ENCODE measurements at places on chromosomes 16 and 17.

DNA sequence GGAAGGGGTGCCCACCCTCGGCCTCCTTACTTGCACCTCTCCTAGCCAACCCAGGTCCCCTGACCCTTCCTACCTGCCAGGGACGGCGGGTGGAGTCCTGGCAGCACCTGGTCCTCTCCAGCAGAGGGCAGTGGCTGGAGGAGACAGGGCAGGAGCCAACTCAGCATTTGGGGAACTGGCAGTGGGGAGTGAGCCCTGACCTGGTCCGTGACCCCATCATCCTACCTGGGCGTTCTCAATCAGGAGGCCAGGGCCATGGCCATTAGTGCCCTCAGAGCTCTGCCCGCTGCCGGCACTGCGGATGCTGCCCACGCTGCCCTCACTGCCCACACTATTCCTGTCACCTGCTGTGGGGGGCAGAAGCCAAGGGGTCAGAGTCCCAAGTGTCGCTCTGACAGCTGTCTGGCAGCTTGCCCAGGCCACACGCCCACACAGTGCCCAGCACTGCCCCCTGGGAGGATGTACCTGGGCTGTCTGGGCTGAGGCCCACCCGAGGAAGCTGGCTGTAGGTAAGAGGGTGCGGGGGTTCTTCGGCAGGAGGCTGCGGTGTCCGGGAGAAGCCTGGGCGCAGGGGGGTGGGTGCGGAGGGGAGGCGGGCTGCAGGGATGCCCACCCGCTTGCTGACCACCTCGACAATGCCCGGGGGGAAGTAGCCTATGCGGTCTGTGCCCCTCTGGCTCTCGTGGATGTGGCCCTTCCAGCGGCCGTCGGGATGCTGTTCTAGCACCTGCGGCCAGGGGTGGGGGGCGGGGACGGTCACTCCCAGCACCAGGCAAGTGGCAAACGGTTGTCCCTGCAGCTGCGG is 10.8 kb downstream of the CASKIN2 start:
- DNase-seq = no peak

- no peak for DNase-seq
Observed at GRCh38 chr17:1940810-1941185, 84.3 kb downstream of the RTN4RL1 start.

GRCh38 chr16:59887856-59888255 is 1153.7 kb upstream of the GOT2 start:
- DNase-seq = no peak

GRCh38 chr17:48498164-48498850 is 32.5 kb downstream of the HOXB1 start:
- DNase-seq = no peak

DNA sequence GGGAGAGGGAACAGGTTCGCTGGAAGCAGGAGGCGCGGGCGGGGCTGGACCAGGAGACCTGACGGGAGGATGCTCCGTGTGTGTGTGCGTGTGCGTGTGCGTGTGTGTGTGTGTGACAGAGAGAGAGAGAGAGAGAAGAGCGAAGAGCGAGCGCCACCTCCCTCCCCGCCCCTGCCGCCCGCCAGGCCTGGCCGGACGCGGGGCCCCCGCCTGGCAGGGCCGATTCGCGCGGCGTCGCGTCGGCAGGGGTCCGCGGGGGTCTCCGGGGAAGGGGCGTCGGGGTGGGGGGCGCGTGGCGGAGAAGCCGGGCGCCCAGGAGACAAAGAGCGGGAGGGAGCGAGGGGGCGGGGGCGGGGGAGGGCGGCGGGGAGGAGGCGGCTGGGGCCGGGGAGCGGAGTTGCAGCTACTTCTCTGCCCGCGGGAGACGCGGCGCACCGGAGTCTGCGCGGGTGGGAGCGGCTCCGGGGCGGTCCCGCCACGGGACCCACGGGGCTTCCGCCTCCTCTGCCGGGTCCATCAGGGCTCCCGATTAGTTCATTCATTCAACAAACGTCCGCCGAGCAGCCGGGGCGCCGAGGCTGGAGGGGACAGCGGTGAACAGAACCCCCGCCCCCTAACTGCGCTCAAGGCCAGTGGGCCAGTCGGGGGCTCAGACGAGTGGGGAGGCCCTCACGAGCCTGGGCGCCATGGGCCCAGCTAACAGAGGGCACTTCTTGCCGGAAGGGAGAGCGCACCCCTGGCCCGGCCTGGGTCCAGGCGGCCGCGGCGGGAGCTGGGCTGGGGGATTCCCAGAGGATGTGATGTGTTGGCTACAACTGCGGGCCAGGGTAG is at the start of gene SAMD14:
TSS of gene SAMD14 (minus strand) at position 433 of the 831 bp plus-strand sequence. CDS start 5,201 bp downstream, outside the sequence.
- DNase-seq = peak; percentile 63

DNA sequence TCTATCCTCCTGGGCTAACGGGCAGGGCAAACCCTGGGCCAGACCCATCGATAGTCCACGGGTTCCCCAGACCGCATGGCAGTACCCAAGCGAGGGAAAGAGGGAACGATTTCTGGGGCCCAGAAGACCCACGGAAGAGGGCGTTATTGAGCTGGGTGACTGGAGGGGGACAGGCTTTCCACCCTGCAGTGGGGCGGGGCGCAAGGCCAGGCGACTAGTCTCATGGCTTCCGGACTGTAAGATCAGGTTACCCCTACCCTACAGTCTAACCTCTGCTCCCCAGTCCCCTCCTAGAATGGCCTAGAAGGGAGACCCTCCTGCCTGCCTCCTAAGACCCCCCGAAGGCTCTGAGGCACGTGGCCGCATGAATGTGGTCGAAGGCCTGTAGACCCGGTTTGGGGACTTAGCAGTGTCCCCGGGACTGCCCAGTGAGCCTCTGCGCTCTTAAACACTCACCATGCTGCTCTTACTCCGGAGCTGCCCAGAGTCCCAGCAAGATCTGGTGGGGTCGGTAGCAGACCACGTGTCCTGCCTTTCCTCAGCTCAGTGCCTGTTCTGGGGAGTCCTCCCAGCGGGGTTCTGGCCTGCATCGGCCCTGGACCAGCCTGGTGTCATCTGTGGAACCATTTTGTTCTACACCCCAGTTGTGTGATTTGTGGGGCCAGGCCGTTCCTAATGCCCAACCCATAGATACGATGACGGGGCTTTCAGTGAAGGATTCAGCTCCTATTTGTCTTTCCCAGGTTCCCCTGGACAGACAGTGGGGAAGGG is 13.2 kb upstream of the AURKB start:
- DNase-seq = peak; percentile 38

DNA sequence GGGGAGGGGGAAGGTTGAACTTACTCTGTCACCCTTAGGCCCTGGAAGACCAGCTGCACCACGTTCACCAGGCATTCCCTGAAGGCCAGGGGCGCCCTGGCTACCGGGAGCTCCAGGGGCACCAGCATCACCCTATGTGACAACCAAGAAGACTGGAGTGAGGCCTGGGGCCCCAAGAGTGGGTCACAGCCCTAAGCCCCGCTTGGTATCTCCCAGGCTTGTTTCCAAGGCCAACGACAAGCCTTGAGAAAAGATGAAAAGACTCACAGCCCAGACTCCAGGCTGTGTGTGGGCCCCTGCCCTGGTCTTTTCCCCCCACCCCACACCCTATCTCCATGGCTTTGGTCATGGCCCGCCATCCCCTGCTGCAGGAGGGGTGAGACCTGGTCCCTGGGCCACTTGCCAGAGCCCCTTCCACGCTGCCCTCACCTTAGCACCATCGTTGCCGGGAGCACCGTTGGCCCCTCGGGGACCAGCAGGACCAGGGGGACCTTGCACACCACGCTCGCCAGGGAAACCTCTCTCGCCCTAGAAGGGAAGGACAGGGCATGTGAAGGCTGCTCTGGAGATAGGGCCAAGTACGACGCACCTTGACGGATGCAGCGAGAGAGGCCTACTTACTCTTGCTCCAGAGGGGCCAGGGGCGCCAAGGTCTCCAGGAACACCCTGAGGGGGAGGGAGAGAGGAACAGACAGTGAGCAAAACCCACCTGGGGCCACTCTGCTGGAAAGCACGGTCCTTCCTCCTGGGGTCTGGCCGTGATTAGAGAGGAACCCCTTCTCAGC is 9.9 kb downstream of the COL1A1 start:
- DNase-seq = no peak

- DNase-seq = no peak
Observed at GRCh38 chr16:56048425-56049105, 142.7 kb upstream of the GNAO1 start.

GRCh38 chr17:73266796-73267195 is 5.1 kb upstream of the CPSF4L start:
- no peak for DNase-seq

- no peak for DNase-seq
Observed at GRCh38 chr17:37888881-37889280, 35.3 kb upstream of the TBC1D3K start.

GRCh38 chr17:33463887-33464286 is 170.8 kb upstream of the ASIC2 start:
- DNase-seq = no peak

GRCh38 chr16:66023481-66023880 is 343.0 kb upstream of the CDH5 start:
- no peak for DNase-seq

GRCh38 chr16:69890114-69890891 is 60.8 kb upstream of the CLEC18A start:
- DNase-seq = no peak

- no peak for DNase-seq
Observed at GRCh38 chr17:31269578-31269983, 27.5 kb downstream of the OMG start.

- DNase-seq = no peak
Observed at GRCh38 chr17:3712811-3713463, 10.8 kb upstream of the HASPIN start.

- DNase-seq = no peak
Observed at GRCh38 chr16:77113835-77114234, 77.2 kb upstream of the MON1B start.

DNA sequence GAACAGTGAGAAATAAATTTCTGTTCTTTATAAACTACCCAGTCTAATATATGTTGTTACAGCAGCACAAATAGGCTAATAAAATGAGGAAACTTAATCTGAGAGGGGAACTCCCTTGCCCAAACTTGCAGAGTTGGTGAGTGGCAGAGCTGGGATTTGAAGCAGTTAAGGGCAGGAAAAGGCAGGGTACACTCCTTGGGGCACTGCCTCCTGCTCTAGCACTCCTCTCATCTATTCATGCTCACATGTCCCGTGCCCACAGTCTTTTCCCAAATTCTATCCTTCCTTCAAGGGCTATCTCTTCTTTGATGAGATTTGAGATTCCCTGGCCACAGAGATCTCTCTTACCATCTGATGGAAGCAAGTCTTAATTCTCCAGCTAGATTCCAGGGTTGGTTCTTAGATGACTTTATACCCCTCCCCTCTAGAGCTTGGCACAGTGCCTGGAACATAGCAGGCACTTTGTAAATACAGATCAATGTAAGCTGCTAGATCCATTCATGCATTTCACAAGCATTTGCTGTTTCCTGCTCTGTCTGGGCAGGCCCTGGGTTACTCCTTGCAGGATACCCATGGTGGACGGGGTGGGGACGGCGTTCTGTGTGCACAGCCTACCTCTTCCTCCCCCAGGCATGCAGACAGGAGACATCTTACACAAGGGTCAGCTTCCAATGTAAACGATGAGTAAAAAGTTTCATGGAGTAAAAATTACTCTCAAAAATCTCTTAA is 39.2 kb upstream of the ABCC12 start:
- DNase-seq = no peak

DNA sequence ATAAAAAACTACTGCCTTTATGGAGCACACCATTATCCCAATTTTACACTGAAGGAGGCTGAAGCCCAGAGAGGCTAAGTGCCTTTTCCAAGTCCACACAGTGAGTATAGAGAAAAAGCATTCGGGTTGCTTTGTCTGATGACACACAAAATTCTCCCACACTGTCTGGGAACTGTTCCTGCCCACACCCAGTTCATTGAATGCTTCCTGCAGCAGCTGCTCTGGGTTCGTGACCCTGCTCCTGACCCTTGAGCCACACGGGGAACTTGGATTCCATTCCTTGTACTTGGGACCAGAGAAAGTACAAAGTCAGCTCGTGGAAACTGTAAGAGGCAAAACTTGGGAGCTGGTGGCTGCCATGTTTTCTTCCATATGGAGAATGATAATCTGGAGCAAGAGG is 57.9 kb downstream of the AKAP1 start:
- no peak for DNase-seq

- no peak for DNase-seq
Observed at GRCh38 chr17:32529604-32530003, 42.8 kb downstream of the CDK5R1 start.

DNA sequence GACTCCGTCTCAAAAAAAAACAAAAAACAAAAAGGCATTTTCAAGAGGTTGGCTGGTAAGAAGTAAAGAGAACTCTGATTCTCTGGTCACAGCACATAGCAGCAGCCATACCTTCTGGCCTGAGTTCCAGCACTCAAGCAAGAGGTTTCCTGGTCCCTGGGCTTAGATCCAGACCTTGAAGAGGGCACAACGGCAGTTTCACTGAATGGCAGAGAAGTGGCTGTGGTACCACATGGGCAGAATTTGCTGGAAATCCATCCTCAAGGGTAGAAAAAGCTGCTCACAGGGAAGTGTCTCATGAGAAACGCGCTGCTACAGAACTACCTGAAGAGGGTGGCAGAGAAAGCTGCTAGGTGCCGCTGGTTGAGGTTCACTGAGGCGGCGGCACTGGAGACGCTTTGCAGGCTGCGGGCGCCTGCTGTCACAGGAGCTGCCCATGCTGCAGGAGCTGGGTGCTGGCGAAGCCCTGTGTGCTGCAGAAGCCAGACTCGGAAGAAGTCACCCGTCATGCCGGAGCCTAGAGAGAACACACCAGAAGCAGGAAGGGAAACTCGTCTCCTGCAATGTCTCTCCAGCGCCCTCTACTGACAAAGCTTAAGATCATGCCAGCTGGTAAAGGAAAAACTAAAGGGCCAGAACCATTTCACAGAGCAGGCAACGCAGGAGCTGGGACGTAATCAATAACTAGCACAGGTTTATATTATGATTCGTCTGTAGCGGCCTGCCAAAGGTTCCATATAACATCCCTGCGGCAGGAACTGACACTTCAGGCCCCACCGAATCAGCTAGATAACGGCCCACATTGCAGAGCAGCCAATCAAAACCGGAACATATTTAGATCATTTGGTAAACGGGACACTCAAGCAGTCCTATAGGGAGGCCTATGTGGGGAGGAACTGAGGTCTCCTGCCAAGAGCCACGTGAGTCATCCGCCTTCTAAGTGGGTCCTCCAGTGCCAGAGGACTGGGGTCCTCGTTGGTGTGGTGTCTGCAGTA is 5.4 kb upstream of the ZNF213 start:
- peak; percentile 79 for DNase-seq

- DNase-seq = no peak
Observed at GRCh38 chr17:2343421-2343820, 6.1 kb downstream of the SGSM2 start.

GRCh38 chr17:48011405-48012150 is 26.0 kb downstream of the COPZ2 start:
- peak; percentile 13 for DNase-seq

DNA sequence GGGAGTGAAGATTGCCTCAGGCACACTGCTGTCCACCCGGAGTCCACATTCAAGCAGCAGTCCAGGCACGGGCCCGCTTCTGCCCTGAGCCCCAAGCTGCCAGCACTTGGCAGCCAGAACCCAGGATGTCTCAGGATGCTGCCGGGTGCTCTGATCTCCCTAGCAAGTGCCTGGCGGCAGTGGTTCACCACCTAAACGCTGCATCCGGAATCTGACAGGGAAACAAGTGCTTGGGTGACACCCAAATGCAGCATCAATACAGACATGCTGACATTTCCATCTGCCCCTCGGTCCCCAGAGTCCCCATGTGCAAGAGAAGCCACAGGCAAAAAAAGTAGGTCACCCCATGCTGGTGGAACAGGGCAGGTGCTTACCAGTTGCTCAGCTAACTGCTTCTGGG is 197.1 kb upstream of the RPL38 start:
- DNase-seq = no peak
